Vagina (tissue), 2 donors: ENCODE measurements at places on chromosomes 7 and 10. TPM values are rescaled to one million over a fixed set of nuclear protein-coding genes. Genes with fewer than 3 reads are reported as not detected.

- H3K27me3 ChIP-seq = no peaks in the 10 kb centered on the region
- H3K4me1 ChIP-seq = no peaks in the 10 kb centered on the region
- H3K4me3 ChIP-seq = no peak overlapping the region
- H3K36me3 ChIP-seq = no peaks in the 10 kb centered on the region
- no peak for DNase-seq
Observed at GRCh38 chr7:24017519-24017918, 266.5 kb upstream of the NPY start.

CDK1 gene
- total RNA-seq = 10.8 TPM

- no peak overlapping the region for H3K27ac ChIP-seq
- no peak overlapping the region for H3K4me3 ChIP-seq
- H3K27me3 ChIP-seq = no peaks in the 10 kb centered on the region
- DNase-seq = no peak
- no peaks in the 10 kb centered on the region for H3K36me3 ChIP-seq
- peaks cover 9% of the 10 kb centered on the region for H3K4me1 ChIP-seq
Observed at GRCh38 chr7:35700333-35700732, 5.4 kb upstream of the HERPUD2 start.

NPC1L1 gene
- 0.49 TPM for total RNA-seq

DNA sequence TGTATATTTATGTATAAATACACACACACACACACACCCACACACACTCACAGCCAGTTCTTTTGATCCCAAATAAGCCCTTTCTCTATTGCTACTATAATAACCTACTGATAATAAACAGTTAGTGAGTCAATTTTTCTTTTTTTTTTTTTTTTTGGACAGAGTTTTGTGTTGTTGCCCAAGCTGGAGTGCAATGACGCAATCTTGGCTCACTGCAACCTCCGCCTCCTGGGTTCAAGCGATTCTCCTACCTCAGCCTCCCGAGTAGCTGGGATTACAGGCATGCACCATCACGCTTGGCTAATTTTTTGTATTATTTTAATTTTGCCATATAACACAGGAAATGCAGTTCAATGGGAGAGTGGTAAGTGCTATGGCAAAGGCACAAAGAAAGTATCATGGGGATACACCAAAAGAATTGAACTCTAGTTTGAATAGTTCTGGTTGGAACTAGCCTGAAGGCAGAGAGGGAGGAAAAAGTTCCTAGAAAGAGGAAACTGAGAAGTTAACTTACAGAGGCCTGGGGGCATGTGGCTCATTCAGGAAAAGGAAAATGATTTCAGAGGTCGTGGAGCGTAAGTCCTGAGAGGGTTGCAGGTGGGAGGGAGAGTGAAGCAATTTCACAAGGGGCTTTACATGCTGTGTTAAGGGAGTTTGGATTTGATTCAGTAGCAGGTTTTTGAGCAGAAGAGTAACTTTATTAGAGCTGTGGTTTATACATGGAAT, 44.4 kb upstream of the JCAD start:
- H3K4me1 ChIP-seq = no peaks in the 10 kb centered on the region
- H3K4me3 ChIP-seq = no peak overlapping the region
- H3K27me3 ChIP-seq = no peaks in the 10 kb centered on the region
- no peaks in the 10 kb centered on the region for H3K36me3 ChIP-seq
- H3K27ac ChIP-seq = no peak overlapping the region

PTPRZ1 gene
- 8.1 TPM for total RNA-seq

RARRES2 gene
- 305 TPM for total RNA-seq

DNA sequence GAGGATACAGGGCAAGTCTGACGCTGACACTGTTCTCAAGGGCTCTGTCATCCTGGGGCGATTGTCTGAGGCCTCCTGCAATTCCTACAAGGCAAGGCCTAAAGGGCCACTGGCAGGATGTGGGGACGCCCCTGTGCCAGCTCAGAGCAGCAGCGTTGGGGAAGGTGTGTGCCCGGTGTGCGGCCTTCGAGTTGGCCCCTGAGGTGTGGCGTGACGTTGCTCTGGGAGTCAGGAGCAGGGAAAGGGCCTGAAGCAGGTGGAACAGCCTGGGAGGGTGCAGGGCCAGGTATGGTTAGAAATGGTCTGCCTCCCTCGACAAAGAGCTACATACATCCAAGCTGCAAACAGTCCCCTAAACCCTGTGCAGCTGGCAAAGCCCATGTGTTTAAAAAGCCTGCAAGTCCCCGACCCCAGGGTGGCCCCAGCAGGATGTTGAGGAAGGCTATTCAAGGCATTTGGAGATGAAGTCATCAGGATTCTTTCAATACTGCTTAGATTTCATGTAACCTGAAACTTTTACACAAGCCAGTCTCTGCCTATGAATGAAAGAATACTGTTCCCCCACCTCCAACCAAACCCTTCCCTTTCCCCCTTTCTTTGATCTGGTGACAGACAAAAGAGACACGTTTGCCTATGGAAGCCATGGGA, 142.5 kb upstream of the TNS3 start:
- H3K27ac ChIP-seq = no peak overlapping the region
- DNase-seq = peak; percentile 83
- H3K4me3 ChIP-seq = no peak overlapping the region
- H3K27me3 ChIP-seq = no peaks in the 10 kb centered on the region
- no peaks in the 10 kb centered on the region for H3K36me3 ChIP-seq

ELN gene
- 38.3 TPM for total RNA-seq
